ENCODE measurements at places on chromosomes 4 and X.

- no peak for DNase-seq
Measured at GRCh38 chrX:57822398-57822797, 87.9 kb downstream of the ZXDA start.

- no peak for DNase-seq
Measured at GRCh38 chrX:154412468-154412867, 1.1 kb downstream of the TAFAZZIN start.

DNA sequence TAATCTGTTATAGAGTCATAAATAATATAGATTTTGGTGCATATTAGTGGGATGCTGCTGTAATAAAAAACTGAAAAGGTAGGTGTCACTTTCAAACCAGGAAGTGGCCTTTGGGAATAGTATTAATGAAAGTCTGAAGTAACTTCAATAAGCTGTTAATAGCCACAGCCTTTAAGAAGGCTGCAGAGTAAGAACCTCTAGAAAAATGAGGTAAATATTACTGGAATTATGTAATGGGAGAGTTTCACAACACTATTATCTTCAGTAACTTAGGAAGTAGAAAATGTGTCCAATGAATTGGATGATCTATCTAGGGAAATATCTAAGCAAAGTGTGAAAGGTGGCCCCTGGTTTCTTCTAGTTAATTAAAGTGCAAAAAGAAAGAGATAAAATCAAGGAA, 104.7 kb downstream of the NCAPG start:
- no peak for DNase-seq

DNA sequence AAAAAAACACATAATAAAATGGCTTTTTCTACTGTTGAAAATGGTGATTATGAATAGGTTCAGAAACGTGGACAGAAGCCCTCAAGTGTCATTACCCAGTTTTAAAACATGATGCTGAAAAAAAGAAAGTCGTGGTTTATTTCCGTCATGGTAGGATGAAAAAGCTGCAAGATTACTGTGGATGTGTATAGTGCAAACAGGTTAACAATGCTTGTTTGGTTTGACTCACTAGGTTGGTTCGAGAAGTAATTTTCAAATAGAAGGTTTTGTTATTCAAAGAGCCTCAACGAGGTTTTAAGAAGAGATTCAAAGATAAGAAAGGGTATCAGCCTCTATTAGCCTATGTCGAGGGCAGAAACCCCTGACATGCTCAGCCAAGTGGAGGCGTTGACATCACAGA, 2.5 kb upstream of the RXFP1 start:
- no peak for DNase-seq

DNA sequence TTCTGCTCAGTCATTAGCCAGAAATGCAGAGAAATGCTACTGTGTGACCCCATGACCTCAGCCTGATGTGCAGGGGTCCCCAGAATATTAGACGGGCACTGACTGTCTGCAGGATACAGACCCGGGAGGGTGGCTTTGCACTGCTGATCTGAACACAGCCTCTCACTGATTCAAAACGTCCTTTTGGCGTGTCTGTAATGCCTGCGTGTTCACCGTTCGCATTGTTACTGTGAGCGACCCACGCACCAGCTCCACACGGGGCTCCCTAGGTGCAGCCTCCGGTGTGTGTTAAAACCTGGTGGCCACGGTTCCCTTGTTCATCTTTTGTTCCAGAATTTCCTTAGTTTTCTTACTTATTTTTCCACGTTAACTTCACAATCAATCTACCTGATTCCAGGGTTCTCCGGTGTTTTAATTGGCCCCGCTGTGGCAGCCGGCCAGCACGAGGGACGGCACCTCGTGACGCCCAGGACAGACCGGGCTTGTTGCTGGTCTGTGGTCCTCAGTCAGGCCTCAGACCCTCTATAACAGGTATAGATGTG, 32.0 kb upstream of the SPON2 start:
- no peak for DNase-seq

GRCh38 chr4:141348125-141348524, 127.4 kb downstream of the ZNF330 start:
- no peak for DNase-seq

DNA sequence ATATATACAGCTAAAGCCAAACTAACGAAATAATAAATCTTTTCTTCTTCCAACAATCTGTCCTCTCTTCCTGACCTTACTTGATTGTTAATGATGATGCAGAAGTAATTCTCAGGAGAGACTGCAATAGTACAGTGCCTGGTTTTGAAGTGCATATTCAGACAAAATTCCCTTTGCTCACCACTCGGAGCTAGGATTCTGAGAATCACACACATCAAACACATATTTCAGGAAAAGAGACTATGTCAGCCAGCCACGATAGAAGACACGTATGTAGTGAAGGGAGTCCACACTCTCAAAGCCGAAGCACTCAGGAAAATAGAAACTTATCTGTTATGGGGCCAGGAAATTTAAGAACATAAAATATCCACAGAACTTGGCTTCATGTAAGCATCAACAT, 362.5 kb upstream of the FAT1 start:
- no peak for DNase-seq

GRCh38 chr4:78644744-78645330, 93.3 kb downstream of the ANXA3 start:
- peak; percentile 22 for DNase-seq

DNA sequence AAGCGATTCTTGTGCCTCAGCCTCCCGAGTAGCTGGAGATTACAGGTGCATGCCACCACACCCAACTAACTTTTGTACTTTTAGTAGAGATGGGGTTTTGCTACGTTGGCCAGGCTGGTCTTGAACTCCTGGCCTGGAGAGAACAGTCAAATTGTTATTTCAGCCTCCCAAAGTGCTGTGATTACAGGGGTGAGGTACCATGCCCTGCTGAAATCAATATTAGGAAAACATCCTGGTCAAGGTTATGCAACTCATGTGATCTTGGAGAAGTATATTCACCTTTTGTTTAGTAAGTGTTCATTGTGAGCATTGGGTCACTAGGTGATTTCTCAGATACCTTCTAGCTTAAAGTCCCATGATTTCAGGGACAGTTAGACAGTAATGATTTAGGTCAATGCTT, 167.8 kb downstream of the AASDH start:
- no peak for DNase-seq

DNA sequence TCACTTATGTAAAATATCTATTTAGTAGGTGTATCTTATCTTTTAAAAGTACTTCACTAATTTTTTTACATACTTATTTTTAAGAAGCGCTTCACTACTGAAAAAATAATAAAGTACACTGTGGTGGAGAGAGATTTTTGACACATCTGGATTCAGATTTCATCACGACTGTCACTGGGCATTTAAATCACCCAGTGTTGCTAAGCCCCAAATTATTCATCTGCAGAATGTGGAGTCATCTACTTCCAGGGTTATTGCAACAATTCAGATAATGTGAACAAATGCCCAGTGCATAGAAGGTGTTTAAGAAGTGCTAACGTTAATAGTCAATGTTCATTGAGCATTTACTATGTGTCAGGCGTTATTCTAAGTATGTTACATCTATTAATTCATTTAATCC, 41.8 kb downstream of the AASDH start:
- DNase-seq = no peak

DNA sequence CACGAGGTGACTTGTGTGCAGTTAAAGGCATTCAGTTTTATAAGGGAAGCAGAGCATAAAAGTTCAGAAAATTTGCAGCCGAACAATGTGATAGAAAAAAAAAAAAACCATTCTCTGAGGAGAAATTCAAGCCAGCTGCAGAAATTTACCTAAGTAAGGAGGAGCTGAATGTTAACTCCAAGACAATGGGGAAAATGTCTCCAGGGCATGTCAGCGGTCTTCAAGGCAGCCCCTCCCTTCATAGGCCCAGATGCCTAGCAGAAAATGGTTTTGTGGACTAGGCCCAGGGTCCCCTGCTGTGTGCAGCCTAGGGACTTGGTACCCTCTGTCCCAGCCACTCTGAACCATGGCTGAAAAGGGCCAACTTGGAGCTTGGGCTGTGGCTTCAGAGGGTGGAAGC, 1764.0 kb downstream of the C4orf33 start:
- DNase-seq = no peak

DNA sequence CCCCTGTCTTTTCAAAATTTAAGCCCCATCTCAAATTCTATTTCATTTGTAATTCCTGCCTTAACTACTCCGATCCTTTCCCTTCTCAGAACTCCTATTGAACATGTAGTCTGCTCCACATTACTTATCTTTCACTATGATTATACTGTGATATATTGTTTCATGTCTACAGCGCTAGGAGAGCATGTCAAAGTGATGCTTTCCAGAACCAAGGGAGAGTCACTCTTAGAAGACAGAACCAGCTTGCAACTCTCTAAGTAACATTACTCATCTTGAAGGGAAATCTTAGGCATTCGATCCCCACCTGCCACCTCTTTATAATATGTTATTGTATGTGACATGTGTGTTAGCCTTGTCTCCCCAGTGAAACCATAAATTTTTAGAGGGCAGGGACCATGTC, 10.5 kb downstream of the EXOC1L start:
- DNase-seq = no peak

- no peak for DNase-seq
Measured at GRCh38 chr4:75249739-75250138, 264.5 kb downstream of the RCHY1 start.

- DNase-seq = no peak
Measured at GRCh38 chr4:76513482-76513881, 78.5 kb downstream of the SHROOM3 start.

DNA sequence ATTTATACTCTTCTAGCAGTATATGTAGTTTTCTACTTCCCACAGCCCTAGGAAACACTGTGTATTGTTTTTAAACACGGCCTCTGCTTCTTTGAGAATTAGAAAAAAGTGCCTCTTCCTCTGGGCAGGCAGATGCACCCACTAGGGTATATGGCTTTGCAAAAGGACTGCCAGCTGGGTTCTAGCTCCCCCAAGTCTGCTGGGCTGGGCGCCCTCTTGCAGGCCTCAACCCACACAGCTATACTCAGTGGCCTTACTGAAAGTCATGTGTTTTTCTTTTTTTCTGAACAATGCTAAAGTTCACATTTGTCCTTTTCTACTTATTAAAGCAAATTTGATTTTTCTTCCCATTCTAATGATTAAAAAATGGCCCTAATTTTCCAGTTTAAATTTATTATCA, 35.5 kb upstream of the BMPR1B start:
- DNase-seq = no peak

DNA sequence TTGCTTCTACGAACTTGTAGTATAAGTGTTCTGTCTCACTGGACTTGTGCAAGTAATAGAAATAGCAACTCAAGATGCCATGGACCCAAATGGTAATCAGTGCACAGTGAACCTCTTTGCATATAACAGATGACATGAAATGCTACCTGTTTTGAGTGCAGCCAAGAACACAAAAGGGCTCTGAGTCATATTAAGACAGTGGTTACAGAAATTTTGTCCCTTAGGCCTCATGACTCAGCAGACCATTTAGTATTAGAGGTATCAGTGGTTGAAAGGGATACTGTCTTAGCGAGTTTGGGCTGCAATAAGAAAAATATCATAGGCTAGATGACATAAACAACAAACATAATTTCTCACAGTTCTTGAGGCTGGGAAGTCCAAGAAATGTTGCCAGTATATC, 502.9 kb upstream of the PCDH10 start:
- DNase-seq = no peak

DNA sequence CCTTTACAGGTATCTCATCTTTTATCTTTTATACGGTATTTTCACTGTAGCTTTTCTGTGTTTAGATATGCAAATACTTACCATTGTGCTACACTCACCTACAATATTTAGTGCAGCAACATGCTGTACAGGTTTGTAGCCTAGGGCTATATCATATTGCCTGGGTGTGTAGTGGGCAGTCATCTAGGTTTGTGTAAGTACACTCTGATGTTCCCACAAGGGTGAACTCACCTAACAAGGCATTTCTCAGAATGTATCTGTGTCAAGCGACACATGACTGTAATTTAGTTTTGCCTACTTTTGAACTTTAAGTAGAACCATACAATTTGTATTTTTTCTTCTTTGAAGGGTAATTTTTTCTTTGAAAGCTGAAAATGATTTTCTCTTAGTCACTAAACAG, 54.2 kb upstream of the SLC10A4 start:
- DNase-seq = no peak

DNA sequence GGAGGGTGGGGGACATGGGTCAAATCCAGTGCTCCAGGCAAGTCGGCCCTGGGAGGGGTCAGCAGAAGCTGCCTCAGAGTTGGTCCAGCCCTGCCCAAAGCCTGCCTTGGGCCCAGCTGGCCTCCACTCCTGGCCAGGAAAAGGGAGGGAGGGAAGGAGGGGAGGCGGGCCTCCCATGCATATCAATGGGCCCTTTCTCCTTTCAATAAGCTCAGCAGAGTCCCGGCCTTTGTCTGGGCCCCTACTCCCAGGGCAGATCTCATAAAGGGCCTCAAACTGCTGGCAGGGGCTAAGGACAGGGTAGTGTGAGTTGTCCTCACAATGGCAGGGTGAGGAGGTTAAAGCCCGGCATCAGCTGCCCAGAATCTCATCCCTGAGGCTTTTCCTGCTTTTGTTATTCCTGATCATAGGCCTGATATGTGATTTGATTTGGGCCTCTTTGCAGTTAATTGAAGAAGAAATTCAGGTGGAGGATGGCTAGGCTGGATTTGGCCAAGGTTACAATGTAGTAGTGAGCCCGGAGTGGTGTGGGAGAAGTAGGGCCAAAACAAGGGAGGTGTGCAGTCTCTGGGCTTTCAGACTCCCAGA, 121.1 kb upstream of the ATP6AP2 start:
- DNase-seq = no peak

- DNase-seq = no peak
Measured at GRCh38 chrX:107632346-107632745, 4.0 kb downstream of the PRPS1 start.

- DNase-seq = peak; percentile 6
Measured at GRCh38 chr4:101020956-101021355, 326.4 kb downstream of the PPP3CA start.

- DNase-seq = no peak
Measured at GRCh38 chr4:118973295-118973694, 84.6 kb downstream of the SYNPO2 start.

DNA sequence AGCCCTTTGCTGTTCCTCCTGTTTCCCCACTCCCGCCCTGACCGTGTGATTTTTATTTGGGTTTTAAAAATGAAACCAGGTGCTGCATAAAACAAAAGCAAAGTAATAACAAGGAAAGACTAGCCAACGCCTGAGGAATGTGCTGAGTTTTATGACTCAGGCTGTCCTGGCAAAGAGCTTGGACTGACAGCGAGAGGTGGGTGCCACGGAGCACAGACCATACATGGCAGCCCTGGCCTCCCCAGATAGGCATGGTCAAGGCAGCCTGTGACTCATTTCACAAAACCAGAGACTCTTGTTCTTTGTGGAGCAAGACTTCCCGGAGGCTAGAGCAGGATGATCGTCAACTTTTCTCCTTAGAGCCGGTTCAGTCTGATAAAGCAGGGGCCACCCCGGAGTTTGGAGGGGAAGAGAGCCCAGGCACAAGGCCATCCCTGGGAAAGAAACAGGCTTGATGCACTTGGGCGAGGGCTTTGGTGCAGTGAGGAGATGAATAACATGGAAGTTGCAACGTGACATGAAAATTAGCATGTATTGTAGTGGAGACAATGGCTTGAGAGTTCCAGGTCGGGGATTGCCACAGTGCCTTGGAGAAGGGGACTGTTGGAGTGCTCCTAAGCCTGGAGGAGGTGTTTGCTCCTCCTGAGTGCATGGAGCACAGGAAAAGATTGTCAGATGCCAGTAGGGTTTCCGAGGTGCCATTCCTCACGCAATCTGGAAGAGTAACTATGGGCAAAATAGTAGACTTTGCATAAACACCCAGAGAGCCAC, 54.8 kb downstream of the C4orf51 start:
- no peak for DNase-seq

GRCh38 chr4:26351685-26352084, 30.9 kb downstream of the RBPJ start:
- no peak for DNase-seq

- no peak for DNase-seq
Measured at GRCh38 chrX:34653811-34654210, 3.3 kb downstream of the TMEM47 start.

GRCh38 chrX:1163231-1163630, 49.2 kb downstream of the CRLF2 start:
- DNase-seq = no peak

Data from activated gamma-delta T cell treated with Interleukin-2 at 50 U/mL for 16 hours (primary cell).